Central memory CD4-positive, alpha-beta T cell (primary cell): ENCODE measurements at places on chromosomes 3 and 15.
A peak's percentile ranks its signal among the peaks of the same experiment; 100 is the strongest.

DNA sequence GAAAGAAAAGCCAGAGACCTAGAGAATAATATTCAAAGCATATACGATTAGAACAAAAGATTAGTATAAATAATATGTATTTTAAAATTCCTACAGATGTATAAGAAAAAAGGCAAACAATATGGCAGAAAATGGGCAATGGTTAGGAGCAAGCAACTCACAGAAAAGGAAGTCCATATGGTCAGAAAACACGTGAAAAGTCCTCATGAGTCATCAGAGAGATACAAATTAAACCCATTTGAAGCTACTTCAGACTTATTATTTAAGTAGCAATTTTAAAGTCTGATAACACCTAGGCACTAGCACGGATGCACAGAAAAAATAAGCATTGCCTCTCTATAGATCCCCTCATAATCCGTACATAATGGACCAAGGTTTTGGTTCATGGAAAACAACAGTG, 25.6 kb downstream of the SLC7A14 start:
- DNase-seq: no peak

DNA sequence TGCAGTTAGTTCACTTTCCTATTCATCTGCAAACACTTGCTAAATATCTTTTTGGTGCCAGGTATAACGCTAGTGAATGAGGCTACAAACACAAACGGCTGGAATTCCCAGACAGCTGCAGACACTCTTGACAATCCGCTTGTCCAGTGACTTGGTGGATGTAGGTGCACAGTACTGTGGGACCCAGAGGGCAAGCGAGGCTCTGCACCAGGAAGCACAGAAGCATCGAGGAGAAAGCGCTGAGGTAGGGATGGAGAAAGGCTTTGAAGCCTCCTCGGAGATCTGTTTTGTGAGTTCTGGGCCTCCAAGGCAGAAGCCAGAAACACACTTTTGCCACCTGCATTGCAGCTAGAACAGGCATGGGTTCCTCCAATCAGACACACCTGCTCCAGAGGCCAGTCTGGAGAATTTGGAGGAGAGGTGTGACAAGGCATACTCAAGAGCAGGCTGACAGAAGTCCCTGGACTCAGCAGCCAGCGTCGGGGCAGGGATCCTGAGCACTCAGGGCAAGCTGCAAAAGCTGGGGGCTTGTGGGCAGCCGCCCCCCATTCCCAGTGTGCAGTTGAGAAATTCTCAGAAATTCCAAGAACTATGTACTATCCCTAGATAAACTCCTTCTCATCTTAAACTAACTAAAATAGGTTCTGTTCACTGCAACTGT, 232.5 kb downstream of the OCA2 start:
- DNase-seq: no peak

GRCh38 chr15:67091071-67091979, 25.9 kb downstream of the SMAD3 start:
- peak; percentile 78 for DNase-seq

DNA sequence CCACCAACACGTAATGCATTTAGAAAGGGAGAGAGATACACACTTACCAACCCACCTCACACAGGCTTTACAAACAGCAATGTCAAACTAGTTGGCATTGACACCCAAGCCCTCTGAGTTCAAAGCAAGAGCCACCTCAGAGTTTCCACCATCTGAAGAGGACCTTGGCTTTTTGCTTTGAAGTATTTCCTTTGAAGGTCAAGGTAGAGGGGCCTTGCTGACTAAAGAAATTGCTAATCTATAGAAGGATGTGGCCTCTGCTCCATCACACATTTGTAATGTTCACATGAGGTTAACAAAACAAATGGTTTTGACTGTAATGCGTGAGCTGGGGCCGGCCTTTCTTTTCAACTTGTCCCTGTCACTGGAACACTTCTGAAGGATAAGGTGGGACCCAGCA, 117.7 kb downstream of the POLR2M start:
- no peak for DNase-seq

DNA sequence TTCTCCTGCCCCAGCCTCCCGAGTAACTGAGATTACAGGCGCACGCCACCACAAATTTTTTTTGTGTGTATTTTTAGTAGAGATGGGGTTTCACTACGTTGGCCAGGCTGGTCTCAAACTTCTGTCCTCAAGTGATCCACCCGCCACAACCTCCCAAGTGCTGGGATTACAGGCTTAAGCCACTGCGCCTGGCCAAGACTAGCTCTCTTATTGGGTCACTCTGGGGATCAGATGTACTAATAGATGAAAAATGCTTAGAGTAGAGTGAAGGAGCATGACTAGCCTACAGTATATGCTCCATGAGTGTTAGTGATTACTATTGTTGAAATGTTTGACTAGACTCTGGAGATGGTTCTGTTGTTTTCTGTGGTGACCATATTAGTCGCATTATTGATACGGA, 21.8 kb downstream of the RARB start:
- DNase-seq: no peak

DNA sequence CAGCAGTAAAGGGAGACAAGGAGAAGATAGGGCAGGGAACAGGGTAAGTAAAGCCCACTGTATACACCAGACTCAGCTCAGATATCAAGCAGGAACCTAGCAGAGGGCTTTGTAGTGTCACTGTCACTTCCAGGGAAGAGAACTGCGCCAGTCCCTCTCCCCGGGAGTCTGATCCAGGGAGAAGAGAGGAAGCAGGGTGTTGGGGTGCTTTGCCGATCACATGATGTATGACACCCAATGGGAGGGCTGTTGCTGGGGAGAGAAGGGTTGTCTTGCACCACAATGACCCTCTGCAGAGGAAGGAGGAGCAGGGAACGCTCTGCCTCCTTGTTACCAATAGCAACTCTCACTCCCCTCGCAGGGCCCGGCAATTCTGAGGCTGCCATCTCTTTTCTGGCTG, 147.2 kb upstream of the SLC2A2 start:
- DNase-seq: no peak

- DNase-seq: no peak
Observed at GRCh38 chr3:162338514-162338913, 841.9 kb downstream of the OTOL1 start.

GRCh38 chr15:72559781-72560180, 85.7 kb downstream of the ARIH1 start:
- no peak for DNase-seq

GRCh38 chr3:173639098-173639497, 241.6 kb downstream of the NLGN1 start:
- DNase-seq: no peak

- no peak for DNase-seq
Observed at GRCh38 chr15:77030048-77030927, 35.4 kb downstream of the PSTPIP1 start.

GRCh38 chr3:84820906-84821305, 137.9 kb upstream of the CADM2 start:
- no peak for DNase-seq

GRCh38 chr3:143605233-143605950, 242.9 kb downstream of the SLC9A9 start:
- no peak for DNase-seq

DNA sequence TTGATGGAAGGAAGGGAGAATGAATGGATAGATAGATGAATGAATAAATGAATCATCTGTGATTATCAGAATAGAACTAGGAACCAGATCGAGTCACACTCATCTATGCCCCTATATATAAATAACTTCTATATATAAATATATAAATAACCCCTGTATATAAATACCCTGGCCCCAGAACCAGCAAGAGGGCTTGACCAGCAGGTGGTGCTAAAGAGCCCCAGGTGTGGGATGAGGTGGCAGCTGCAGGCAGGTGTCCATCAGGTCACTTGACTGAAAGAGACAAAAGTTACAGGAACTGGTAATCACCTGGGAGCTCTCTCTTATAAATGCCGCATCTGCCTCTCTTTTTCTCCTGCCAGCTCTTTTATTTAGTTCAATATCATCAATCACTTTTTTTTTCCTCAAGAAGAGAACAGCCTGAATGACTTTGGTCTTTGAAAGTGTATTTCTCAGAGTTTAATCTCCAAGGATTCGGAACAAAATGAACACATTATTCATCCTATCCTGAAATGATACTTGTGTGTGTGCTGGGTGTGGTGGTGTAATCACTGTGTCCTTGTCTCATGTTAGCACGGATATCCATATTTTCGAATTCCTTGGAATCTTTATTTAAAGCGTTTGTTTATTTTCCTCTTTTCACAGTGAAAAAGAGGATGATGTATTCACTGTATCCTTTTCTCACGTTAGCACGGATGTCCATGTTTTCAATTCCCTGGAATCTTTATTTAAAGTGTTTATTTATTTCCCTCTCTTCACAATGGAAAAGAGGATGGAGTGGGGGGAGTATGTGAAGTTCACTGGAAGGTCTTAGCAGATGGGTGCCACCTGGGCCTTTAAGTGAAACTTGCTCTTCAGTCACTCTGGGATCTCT, 35.4 kb upstream of the ATG7 start:
- DNase-seq: peak; percentile 62

DNA sequence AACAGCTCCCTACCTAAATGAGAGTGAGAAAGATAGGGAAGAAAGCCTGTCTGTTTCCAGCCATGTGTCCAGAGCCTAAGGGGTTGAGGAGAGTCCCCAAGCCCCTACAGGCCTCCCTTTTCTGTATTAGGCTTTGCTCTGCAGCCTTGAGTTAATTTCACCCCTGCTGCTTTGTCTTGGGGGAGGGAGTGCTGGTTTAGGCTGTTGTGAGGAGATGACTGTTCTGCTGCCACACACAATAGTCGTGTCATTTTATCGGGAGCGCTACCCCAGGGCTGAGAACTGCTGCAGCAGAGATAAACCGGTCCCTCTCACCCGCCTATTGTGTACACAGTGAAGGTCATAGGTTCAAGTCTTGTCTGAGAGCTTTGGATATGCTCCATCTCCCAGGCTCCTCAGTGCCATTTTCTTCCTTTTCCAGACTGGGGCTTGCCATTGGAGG, 1.4 kb downstream of the ZNF609 start:
- DNase-seq: no peak

DNA sequence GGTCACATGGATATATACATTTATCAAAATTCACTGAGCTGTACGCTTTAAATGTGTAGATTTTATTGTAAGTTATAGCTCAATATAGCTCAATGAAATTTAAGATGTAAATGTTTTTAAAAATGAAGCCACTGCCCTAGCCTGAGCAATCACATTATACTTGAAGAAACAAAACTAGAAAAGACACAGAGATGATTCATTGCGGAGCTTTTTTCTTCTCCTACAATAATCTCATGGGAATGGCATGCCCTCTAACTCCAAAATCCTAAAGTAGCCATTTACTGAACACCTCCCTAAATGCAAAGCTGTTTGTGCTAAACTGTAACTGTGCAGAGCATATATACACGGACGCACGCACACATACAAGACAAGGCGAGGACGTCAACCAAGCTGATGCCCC, 84.2 kb downstream of the MYO9A start:
- DNase-seq: no peak

DNA sequence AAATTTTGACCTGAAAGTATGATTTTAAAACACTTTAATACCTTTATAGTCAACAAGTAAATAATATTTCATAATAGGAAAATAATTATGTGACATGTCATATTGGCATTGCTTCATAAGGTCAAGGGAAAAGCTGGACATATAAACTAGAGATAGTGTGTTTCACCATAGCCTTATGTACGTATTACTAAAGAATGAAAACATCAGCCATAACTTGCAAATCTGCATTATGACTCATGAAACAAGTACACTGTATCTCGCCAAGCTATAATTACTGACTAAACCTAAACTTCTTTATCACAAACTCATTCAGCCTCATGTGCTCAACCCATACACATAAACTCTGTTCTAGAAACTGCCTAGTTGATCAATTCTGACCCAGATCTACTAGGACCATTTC, 950.1 kb downstream of the FHIT start:
- DNase-seq: no peak

DNA sequence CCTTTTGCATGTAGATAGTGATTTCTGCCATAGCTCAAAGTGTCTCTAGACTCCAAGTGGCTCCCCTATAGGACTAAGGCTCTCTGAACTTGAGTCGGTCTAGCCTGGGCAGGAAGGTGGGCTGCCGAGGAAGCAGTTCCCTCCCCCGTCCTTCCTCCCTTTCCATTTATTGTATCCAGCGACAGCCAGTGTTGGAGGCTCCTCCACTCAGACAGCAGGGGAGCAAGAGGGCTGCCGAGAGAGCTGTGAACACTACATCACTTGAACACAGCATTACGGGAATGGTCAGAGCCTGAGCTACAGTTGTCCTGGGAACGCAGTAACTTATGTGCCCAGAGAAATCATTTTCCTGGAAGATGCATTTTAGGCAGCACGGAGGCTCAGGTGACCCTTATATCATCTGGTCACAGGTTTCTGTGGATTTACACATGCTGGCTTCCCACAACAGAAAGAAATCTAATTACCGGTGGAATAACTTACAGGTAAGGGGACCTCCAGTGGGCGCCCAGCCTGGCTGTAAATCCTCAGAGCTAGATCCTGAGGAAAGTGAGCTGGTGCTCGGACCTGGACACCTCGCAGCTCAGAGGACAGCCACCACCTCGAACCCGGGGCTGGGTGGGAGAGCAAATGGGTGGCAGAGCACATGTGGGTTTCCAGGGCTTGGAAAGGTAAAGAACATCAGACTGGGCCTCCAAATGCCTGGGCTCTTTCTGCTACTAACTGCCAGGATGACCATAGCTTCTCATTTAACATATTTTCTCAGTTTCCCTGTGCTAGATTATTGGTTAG, 197.1 kb downstream of the UACA start:
- DNase-seq: no peak

DNA sequence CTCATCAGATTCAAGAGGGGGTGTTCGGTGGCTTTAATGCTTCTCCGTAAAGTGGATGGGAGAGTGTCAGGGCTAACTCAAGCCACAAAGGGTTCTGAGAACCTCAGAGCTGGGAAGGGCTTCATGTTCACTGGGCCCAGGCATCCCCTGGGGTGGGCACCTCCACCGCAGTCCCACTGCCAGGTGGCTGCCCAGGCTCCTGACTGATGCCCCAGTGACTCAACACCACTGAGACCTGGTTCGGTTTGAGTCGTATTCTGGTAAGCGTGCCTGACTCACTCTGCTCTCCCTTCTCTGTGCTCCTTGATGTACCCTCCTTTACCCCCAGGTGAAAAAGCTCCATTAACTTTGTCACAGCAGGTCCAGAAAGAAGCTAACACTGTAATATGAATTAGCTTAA, 304.6 kb downstream of the RPLP1 start:
- no peak for DNase-seq

GRCh38 chr15:68851971-68852370, 31.3 kb upstream of the ANP32A start:
- DNase-seq: no peak
